RPMI7951 (cell line): ENCODE measurements at places on chromosomes 2 and 18.
A peak's percentile ranks its signal among the peaks of the same experiment; 100 is the strongest.

GRCh38 chr2:24163601-24164000 lies 11.3 kb upstream of the FAM228A start:
- no peak for DNase-seq

DNA sequence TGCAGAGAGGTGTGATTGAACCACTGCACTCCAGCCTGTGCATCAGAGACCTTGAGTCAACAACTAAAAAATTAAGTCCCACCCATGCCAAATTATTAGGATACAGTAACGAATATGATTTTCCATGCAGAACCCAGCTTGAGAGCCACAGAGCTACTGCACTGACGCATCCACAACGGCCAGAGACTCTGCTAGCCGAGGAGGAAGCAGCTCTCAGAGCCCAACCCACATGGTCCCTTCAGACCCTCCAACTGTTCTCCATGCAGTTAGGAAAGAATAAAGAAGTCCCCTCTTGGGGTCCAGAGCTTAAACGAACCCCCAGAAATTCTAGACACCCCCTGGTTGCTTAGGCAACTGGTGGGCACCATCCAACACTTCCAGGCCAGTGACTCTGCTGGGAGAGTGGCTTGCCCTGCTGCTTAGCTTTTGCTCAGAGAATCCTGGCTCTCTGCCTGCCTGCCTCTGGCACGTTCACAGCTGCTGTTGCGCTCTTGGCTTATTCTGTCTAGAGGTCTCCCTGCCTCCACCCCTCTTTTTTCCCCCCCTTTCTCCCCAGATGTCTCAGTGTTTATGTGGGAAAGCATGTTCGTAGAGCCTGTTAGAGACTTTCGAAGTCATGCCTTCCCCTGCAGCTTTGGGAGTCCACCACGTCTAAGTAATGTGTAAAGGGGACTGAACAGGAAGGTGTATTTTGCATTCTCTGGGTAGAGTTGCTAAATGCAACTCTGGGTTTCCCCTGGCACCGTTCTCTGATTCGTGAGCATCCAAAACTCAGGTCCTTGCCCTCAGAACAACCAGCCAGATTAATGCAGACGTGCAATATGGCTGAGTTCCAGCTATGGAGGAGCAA lies 26.0 kb upstream of the SP3 start:
- DNase-seq, result peak; percentile 60

GRCh38 chr2:186572705-186573104 lies 17.2 kb upstream of the ITGAV start:
- DNase-seq, result peak; percentile 50

- no peak for DNase-seq
These were observed 93.7 kb downstream of the MAPRE2 start for GRCh38 chr18:35134791-35135531.

- no peak for DNase-seq
These were observed 479.9 kb upstream of the FANCL start for GRCh38 chr2:58720770-58721697.

DNA sequence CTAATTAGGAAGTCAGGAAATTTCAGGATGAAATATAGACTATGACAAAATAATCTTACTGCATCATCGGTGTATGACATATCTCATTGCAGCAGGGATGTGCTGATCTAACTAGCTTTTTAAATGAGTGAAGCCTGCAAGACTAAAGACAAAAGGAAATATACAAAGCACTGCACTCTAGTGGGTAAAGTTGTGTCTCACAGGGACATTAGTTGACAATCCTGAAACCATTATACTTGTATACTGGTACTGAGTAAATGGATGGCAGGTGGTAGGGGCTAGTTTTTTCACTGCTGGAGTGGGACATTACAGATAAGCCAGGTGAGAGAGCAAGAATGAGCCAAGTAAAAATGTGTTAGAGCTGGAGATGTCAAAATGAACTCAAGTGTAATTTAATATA lies 317.5 kb upstream of the RAB6C start:
- no peak for DNase-seq

GRCh38 chr2:149991576-149991975 lies 404.0 kb upstream of the MMADHC start:
- peak; percentile 66 for DNase-seq
